ENCODE measurements at places on chromosomes 11 and 22. TPM values are rescaled to one million over a fixed set of nuclear protein-coding genes. Genes with fewer than 3 reads are reported as not detected.

DNA sequence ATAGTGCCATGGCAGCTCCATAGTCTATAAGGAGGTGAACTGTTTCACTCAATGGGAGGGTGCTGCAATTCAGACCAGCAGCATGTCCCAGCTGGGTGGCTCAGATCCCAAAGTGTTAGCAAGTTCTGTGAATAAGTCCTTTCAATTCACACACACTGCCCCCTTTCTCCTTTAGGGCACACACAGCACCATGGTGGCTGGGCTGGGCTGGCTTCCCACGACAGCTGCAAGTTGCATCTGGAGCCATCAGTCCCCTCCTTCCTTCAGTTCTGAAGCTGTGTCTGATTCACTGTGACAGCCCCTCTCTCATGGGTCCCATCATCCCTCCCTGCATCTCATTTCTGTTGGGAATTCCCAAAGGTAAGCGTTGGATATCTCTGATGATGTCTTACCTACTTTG is 324.1 kb upstream of the NCAM1 start:
- DNase-seq, result no peak

- DNase-seq, result no peak
These were observed 523.0 kb downstream of the METTL15 start for GRCh38 chr11:28631148-28631547.

The VWA5A gene
- total RNA-seq, result 15.1 TPM

The DCHS1 gene
- 15.7 TPM for total RNA-seq

GRCh38 chr11:132782102-132782501 is 750.2 kb downstream of the OPCML start:
- no peak for DNase-seq

DNA sequence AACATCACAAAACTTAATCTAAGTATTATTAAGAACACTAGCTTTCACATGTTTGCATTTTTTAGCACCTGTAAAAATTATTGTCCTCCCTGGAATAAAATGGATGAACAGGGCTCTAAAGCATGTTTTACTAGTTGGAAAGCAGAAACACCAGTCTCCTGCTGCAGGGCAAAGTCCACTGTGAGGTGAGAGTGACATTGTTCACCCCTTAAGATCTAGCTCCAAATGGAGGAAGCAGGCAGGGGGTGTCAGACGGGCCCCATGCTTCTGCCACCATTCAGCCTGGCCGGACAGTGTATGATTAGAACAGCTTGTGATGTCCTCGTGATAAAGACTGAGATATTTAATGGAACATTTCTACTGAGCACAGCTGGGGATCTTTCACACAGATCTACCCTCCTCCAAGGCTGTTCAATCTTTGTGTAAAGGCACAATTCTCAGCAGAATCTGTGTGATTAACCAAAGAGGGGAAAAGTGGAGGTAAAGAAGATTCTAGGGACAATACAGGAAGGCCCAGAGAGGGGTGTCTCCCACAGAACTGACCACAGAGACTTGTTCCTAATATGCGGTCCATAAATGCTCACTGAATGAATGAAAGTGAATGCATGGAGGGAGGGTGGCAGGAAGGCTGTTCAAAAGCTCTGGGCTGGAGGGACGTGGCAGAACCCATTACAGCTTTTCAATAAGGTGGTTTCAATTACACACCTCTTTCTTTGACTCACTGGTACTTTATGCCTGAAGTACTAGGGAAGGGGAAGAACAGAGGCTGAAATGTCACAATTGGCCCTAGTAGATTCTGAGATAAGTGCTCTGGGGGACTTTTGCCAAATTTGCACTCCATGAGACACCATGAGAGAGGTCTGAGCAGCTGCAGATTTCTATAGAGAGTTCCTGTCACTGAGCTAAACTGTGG is 239.1 kb upstream of the ARHGAP20 start:
- DNase-seq, result no peak

The KIRREL3 gene
- total RNA-seq, result 0.10 TPM

DNA sequence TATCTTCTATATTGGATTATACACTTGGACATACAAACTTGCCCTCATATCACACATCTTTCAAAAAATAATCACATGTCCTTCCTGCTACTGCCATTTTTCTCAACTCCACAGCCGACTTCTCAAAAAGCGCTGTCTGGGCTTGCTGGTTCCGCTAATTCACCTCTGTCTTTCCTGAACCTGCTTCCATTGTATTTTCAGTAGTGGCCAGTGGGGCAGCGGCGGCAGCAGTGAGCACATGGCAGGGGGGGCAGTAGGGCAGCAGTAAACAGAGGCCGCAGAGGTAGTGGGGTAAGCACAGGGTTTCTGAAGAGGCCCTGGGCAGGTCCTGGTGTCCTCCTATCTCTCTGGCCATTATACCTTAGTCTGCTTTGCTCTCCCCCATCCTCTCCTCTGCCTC is 126.3 kb downstream of the RRAS2 start:
- DNase-seq, result peak; percentile 81

The KDM4E gene
- not detected for total RNA-seq

GRCh38 chr11:30333405-30333804 is 10.5 kb downstream of the ARL14EP start:
- peak; percentile 16 for DNase-seq

- no peak for DNase-seq
These were observed 111.8 kb upstream of the API5 start for GRCh38 chr11:43200031-43200430.

- DNase-seq, result peak; percentile 44
These were observed 6.3 kb downstream of the GRK2 start for GRCh38 chr11:67272327-67273259.

DNA sequence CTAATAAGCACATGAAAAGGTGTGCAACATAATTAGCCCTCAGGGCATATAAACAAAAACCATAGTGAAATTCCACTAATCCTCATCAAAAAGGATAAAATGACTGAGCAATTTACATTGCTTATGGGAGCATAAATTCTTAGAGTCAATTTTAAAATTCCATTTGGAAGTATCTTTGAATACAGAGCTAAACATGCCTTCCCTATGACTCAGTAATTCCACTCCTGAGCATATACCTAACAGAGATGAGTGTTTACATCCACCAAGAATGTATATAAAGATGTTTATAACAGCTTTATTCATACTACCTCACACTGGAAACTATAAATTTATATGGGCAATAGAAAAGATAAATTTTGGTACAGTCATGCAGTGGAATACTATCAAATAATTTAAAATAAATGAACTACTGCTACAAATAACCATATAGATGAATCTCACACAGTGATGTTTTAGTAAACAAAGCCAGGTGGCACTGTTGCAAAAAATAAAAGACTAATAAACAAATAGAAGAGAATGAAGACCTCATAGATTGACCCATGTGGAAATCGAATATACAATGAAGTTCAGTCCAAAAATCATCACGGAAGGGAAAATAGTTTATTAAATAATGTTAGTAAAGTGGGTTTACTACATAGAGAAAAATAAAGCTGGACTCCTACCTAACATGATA is 8.2 kb upstream of the OR2D2 start:
- no peak for DNase-seq

DNA sequence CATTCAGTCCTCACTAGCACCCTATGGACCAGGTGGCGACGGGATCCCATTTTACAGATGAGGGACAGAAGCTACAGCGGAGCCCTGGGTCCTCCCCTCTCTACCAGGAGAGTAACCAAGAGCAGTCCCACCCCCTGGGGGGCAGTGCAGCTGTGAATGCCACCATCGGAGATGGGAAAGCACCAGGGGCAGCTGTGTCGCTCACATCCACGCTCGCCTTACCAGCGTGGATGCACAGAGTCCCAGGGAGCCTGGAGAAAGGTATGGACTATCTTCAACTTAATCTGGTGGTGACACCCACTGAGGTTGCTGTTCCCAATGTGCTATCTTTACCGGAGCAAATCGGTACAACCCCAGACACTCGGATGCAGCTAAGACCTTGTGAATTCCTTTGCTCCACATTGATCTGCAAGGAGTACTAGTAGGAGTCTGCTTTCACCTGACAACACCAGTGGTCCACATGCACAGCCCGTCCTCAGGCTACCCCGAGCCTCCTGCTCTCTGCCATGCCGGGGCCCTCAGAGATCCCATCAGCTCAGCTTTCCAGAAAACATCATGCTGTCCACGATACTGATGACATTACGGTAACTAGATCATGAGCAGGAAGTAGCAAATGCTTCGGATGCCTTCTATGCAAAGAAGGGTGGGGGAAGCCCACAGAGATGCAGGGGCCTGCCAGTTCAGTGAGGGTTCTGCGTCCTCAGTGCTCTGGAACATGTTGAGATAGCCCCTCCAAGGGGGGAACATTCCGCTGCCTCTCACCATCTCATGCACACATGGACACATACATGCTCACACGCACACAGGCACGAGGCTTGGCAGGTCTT is 126.0 kb downstream of the CTTN start:
- DNase-seq, result no peak

- DNase-seq, result no peak
These were observed 3.5 kb upstream of the ZNF74 start for GRCh38 chr22:20390394-20390907.

The MOGAT2 gene
- total RNA-seq, result not detected

The OR4D5 gene
- not detected for total RNA-seq

DNA sequence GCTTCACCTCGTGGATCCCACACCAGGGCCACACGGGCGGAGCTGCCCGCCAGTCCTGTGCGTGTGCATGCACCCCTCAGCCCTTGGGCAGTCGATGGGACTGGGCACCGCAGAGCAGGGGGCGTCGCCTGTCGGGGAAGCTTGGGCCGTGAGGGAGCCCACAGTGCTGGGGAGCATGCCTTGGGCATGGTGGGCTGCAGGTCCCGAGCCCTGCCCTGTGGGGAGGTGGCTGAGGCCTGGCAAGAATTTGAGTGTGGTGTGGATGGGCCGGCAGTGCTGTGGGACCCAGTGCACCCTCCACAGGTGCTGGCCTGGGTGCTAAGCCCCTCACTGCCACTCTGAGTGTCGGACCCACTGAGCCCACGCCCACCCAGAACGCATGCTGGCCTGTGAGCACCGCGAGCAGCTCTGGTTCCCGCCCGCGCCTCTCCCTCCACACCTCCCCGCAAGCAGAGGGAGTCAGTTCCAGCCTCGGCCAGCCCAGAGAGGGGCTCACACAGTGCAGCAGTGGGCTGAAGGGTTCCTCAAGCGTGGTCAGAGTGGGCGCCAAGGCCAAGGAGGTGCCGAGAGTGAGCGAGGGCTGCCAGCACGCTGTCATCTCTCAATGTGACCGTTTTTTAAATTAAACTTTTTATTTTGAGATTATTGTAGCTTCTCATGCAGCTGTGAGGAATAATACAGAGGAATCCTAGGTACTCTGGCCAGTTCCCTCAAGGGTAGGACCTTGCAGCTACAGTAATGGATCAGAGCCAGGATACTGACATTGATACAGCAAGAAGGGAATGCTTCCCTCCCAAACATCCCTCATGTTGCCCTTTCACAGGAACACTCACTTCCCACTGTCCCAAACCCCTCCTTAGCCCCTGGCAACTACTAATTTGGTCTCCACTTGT is 127.7 kb downstream of the CRYBB2 start:
- DNase-seq, result no peak

The HTATIP2 gene
- 52.2 TPM for total RNA-seq

The SLC35F2 gene
- 34.9 TPM for total RNA-seq

GRCh38 chr22:42842658-42843370 is 14.3 kb downstream of the ARFGAP3 start:
- DNase-seq, result no peak

DNA sequence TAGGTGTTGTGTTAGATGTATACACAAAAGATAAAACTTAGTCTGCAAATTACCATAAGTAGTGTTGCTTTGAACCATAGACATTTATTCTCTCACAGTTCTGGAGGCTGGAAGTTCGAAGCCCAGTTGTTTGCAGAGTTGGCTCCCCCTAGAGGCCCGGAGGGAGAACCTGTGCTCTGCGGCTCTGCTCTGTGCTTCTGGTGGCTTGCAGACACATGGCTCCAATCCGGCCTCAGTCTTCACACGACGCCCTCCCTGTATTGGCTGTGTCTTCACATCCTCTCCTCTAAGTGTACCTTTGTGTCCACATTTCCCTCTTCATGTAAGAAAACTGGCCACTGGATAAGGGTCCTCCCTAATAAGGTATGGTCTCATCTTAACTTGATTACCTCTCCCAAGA is 128.4 kb downstream of the OPCML start:
- DNase-seq, result peak; percentile 56

- no peak for DNase-seq
These were observed 224.5 kb upstream of the DDI1 start for GRCh38 chr11:103811870-103812455.

DNA sequence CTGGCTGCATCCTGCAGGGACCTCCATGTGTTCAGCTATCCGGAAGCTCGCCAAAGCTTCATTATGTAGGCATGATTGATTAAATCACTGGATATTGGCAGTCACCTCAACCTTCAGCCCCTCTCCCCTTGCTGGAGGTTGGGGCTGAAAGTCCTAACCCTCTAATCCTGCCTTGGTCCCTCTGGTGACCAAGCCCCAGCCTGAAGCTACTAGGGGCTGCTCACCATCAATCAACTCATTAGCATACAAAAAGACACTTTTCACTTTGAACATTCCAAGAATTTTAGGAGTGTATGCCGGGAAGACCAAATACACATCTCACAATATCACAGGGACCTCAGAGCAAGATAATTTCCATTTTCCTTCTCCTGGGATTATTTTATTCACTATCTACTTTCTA is 38.8 kb upstream of the TPBGL start:
- peak; percentile 55 for DNase-seq

DNA sequence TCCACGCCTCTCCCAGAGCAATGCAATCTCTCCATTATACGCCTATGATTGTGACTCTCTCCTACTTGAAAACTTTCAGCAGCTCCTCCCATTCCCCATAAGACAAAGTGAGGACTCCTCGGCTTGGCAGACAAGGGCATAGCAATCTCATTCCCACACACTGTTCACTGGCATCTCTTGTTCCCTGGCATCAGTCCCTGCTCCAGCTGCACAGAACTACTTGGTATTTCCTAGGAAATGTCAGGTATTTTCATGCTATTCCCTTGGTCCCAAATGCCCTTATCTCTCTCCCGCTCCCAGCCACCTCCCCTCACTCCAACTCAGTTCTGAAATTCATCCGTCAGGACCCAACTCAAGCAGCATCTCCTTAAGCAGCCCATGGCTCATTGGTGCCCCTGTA is 28.4 kb downstream of the TMPRSS5 start:
- DNase-seq, result no peak

- DNase-seq, result no peak
These were observed 238.0 kb downstream of the METTL15 start for GRCh38 chr11:28346209-28346608.

GRCh38 chr11:93520726-93521509 is 22.3 kb downstream of the SMCO4 start:
- DNase-seq, result no peak

The KRTAP5-1 gene
- not detected for total RNA-seq

DNA sequence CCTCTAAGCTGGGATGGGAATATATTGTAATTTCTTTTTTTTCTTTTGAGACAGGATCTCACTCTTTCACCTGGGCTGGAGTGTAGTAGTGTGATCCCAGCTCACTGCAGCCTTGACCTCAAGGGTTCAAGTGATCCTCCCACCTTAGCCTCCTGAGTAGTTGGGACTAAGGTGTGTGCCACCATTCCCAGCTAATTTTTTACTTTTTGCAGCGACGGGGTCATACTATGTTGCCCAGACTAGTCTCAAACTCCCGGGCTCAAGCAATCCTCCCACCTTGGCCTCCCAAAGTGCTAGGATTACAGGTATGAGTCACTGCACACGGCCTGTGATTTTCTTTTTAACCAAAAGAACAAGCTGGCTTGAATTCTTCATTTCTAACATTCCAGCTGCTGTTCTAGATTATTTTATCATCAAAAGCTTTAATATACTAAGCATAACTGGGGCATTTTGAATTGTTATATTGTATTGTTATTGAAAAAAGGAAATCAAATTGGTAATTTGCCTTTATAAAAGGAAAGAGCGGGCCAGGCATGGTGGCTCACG is 26.8 kb upstream of the PPP2R1B start:
- no peak for DNase-seq

- peak; percentile 89 for DNase-seq
These were observed 6.9 kb downstream of the C11orf68 start for GRCh38 chr11:65911682-65912568.

GRCh38 chr11:110909336-110909735 is 197.1 kb upstream of the ARHGAP20 start:
- no peak for DNase-seq

The SMIM35 gene
- total RNA-seq, result not detected
